ENCODE measurements at places on chromosomes 2 and 18.
A peak's percentile ranks its signal among the peaks of the same experiment; 100 is the strongest.

DNA sequence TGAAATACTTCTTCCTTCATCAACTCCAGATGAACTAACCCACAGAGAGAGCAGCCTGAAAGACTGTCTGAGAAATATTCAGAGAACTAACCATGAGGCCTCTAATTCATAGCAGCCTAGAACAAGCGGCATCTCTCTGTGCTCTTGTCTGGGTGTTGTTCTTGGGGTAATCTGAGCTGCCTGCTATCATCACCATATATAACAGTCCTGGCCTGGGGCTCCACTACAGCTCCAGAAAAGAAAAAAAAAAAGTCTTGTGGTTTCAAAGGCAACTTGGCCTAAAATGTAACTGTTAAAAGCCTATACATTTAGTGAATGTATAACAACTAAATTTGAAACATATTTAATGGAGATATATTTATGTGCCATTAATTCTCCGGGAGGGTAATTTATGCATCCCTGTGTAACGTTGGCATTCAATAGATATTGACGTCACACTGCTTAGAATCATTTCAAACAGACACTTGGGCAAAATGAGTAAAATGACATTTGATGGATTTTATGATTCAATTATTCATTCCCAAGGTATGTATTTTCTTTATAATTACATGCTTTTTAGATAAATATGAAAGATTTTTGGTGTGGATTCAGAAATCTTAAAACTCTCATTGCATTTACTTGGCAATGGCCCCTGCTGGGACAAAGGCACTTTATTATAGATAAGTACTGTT, 294.3 kb downstream of the HRH4 start:
- no peak for DNase-seq

DNA sequence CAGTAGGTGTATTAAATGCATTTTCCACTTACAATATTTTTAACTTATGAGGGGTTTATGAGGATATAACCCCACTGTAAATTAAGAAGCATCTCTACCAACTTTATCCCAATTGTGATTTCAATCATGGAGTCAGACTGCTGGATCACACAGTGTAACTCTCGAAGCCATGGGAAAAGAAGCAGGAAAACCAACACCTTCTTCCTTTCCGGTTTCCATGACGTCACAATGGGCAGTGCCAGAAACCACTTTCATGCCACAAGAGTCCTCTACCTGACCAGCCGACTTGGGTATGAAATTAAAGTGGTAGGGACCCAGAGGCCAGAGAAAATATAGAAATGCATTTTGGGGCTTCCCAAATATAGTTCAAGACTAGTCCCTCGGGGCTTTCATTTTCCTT, 4.2 kb downstream of the RNF152 start:
- no peak for DNase-seq

- no peak for DNase-seq
These were observed 32.7 kb upstream of the AFTPH start for GRCh38 chr2:64491426-64491825.

DNA sequence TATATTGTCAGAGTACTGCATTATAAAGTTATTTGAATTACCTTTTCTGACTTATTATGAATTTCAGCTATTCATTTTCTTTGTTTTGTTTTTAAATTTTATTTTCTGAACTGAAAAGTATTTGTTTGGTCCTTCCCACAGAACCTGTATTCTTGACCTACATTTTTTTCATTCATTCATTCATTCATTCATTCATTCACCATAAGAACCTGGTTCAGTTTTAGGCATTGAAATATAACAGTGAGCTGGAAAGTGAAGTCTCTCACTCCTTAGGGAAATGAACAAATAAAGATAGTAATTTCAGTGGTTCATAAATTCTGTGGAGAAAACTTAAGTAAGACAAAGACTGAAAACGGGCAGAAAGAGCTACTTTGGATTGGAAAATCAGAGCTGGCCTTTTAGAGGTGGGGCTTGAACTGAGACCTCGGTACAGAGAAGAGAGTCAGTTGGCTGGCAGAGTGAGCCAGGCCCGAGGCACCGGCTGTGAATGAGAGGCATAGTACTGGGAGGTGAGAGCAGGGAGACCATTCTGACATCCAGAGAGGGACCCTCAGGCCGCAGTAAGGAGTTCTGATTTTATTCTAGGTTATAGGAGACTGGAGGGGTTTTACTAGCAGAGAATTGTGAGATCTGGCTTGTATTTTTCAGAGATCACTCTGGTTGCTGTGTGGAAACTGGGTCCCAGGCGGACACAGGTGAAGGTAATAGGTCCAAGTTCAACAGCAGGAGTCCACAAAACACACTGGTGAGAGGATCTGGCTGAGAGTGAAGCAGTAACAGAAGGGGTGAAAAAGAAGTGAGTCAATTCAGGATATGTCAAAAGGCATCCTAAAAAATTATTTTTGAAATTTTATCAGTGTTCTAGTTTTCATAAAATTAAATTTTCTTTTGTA, 75.8 kb upstream of the FN1 start:
- DNase-seq, result no peak

- DNase-seq, result peak; percentile 93
These were observed at the start of gene MMADHC for GRCh38 chr2:149587220-149587949. MMADHC (minus strand) TSS chr2:149587775; CDS start chr2:149587097, 678 bp downstream.

DNA sequence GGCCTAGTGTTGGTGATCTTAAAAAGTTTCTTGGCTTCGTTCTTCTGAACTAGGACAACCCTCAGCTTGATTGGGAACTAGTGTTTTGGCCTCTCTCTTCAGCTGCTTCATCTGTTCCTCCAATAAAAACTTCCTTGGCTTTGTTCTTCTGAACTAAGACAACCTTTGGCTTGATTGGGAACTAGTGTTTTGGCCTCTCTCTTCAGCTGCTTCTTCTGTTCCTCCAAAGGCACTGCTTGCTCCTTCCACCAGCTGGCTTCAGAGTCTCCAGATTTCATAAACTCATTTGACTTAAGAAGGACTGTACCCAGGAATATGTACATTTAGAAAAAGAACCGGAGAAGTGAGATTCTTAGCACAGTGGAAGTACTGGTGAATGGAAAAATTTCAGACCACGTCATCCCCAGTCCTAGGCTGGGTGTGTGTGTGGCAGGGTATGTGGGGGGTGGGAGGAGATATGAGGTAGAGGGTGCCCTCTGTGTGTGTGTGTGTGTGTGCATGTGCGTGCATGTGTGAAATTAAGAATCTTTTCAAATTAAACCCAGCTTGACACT, 20.4 kb downstream of the IL1R2 start:
- DNase-seq, result no peak

- DNase-seq, result no peak
These were observed 48.5 kb downstream of the MAP4K4 start for GRCh38 chr2:101745711-101746694.

DNA sequence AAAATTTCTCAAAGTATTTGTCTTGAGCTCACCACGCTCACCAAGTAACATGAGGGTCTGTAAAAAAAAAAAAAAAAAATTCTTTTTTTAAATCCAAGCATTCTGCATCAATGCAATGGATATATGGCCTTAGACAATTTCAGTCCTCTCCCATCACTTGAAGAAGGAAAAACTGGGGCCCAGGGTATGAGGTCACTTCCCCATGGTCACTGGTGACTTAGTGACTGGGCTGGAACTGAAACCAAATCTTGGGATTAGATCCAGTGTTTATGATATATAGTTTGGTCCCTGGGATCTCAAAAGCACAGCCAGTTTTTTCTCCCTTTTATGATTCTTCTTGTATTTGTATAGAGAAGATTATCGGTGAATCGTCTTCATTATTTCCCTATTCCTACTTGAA, 477.9 kb upstream of the TNP1 start:
- DNase-seq, result no peak

DNA sequence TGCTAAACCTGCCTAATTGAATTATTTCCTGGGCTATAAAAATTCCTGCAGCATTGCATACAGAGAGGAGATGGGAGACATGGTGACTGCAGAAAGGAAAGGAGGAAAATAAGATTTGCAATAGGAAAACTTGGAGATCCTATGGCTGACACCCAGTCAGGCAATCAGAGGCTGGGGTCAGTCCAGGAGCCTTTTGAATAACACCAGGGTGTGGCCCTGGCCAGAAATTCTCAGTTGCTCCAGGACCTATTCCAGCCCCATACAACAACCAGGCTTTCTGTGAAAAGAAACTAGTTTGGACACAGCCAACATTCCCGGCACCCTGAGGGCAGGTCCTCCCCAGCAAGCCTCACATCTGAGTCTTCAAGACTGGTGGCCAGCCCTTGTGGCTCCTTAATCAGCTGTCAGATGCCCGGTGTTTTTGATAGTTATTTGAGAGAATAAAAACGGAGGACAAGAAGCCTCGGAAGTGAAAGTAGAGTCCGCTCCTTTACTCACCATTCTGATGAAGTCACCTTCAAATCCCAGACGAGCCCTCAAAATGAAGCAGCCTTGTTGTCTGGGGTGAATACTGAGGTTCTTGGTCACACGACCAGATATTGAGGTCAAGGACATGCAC, 31.1 kb upstream of the GMCL1 start:
- peak; percentile 54 for DNase-seq

- no peak for DNase-seq
These were observed 200.3 kb downstream of the PRKCE start for GRCh38 chr2:45851576-45852304.

GRCh38 chr2:45433363-45433762, 177.7 kb downstream of the SRBD1 start:
- DNase-seq, result no peak

DNA sequence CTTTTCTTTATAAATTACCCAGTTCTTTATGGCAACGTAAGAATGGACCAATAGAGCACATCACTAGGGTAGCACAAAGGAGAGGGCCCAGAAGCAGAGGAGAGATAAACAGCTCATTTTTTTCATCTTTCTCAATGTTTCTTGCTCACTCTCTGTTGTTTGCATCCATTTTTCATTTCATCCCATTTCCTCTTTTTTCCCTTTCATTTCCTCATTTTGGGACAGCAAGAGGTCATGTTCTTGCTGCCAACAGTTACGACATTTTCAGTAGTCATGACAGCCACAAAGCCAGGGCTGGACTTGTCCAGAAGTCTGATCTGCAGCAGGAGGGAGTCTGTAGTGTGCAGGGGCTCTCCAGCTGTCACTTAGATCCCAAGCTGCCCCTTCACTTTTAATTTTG, 52.7 kb upstream of the CYP1B1 start:
- no peak for DNase-seq

GRCh38 chr2:1156531-1156930, 205.9 kb downstream of the SNTG2 start:
- DNase-seq, result no peak

DNA sequence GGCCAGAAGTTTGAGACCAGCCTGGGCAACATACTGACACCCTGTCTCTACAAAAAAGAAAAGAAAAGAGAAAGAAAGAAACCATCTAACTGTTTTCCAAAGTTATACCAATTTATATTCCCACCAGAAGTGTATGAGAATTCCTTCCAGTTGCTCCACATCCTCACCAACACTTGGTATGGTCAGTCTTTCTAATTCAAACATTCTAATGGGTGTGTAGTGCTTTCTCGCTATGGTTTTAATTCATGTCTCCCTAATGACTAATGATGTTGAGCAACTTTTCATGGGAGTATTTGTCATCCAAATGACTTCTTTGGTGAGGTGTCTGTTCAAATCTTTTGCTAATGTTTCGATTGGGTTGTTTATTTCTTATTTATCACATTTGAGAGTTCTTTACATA, 10.5 kb upstream of the B3GNT7 start:
- DNase-seq, result no peak

DNA sequence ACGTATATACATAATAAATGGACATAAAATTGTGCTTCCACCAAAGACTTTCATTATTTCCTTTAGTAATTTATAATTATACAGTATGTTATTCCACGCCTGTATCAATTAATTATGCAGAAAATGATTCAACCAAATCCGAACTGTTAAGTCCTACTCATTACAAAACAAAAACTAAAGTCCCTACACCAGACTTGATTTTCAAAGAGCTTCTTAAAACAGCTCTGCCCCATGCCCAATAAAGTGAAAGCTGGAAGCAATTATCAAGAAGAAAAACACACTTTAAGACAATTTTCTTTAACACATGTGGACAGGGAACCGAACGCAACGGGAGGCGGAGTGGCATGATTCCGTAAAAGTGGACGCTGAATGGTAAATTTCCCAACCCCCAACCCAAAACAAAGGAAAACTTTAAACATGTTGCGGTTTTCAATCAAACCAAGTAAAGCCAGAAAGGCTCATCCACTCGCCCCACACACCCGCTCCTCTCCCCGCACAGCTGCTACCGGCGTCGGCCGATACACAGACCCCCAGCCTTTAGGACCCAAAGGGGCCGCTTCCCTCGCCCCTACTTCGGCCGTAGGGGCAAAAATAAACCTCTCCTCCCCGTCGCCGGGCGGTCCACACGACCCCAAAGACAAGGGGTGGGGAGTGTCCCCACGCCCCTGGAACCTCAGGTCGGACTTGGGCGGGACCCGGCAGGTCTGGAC, 705 bp downstream of the YES1 start:
- DNase-seq, result no peak

DNA sequence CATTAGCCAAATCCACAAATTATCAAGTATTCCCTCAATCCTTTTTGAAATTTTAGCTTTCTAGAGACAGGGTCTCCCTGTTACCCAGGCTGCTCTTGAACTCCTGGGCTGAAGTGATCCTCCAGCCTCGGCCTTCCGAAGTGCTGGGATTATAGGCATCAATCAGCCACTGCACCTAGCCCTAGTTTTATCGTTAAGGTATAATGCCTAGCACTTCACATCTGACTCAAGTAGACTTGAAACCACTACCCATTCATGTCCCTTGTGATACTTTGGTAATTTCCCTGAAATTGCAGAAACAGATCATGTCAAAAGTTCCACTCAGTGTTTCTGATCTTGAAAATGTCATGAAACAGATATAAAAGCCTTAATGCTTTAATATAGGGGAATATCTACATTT, 26.3 kb downstream of the MEX3C start:
- DNase-seq, result no peak

DNA sequence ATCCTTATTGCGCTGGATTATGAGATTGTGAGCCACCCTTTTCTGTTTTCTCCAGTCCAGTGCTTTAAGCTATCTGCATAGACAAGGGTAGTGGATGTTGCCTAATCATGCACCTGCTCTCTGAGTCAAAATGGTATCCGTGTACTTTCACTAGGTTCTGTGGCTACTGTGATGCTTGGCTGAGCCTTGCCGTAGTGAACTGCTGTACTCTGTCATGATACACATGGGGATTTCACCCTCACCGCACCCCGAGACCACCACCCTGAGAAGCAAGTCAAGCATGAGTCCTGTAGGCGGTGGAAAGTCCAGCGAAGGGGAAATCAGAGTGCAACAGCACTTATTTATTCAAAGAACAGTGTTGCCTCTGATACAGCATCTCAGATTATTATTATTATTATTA, 55.0 kb downstream of the ARHGAP25 start:
- no peak for DNase-seq

GRCh38 chr2:70456585-70457495, 96.8 kb downstream of the TGFA start:
- DNase-seq, result no peak

Data from ecto neural progenitor cell (in vitro differentiated cells).